HT1080 (cell line): ENCODE measurements at places on chromosomes 11 and 22. TPM values are rescaled to one million over a fixed set of nuclear protein-coding genes. Genes with fewer than 3 reads are reported as not detected.

KCNQ1 gene
- total RNA-seq: not detected in 2 replicates

RAB36 gene
- total RNA-seq: 1.4 and 1.9 TPM in 2 replicates

HEPHL1 gene
- 0.06 TPM in 1 of 2 replicates, not detected in the other for total RNA-seq

CNGA4 gene
- total RNA-seq: not detected in 2 replicates

NOX4 gene
- total RNA-seq: 12.5 and 16.6 TPM in 2 replicates

RIMBP3C gene
- 0.13 and 0.35 TPM in 2 replicates for total RNA-seq

ALKBH8 gene
- total RNA-seq: 14.2 and 16.0 TPM in 2 replicates

OR51B2 gene
- 4.4 and 5.8 TPM in 2 replicates for total RNA-seq

ENDOD1 gene
- 32.4 and 38.8 TPM in 2 replicates for total RNA-seq

TUBA8 gene
- total RNA-seq: 0.06 and 0.17 TPM in 2 replicates

ART1 gene
- not detected in 2 replicates for total RNA-seq

SAA2 gene
- total RNA-seq: 0.29 TPM in 1 of 2 replicates, not detected in the other

HEPACAM gene
- 0.29 TPM in 1 of 2 replicates, not detected in the other for total RNA-seq

ZBTB16 gene
- not detected in 2 replicates for total RNA-seq

VPREB1 gene
- total RNA-seq: not detected in 2 replicates

INS gene
- not detected in 2 replicates for total RNA-seq

PISD gene
- 49.1 and 52.2 TPM in 2 replicates for total RNA-seq

OR6A2 gene
- not detected in 2 replicates for total RNA-seq

KCTD14 gene
- 15.0 and 20.1 TPM in 2 replicates for total RNA-seq

POU2AF3 gene
- total RNA-seq: not detected in 2 replicates

RASD2 gene
- total RNA-seq: not detected in 2 replicates

MDK gene
- 40.5 and 54.9 TPM in 2 replicates for total RNA-seq

LARGE2 gene
- total RNA-seq: 0.23 TPM in 1 of 2 replicates, not detected in the other

MUC6 gene
- not detected in 2 replicates for total RNA-seq

TPH1 gene
- total RNA-seq: 0.27 and 0.58 TPM in 2 replicates

MFNG gene
- not detected in 2 replicates for total RNA-seq

OR4A16 gene
- not detected in 2 replicates for total RNA-seq

FLRT1 gene
- total RNA-seq: not detected in 2 replicates

NXPE4 gene
- total RNA-seq: not detected in 2 replicates

RRP8 gene
- total RNA-seq: 40.8 and 44.9 TPM in 2 replicates

CCDC188 gene
- 5.3 and 5.8 TPM in 2 replicates for total RNA-seq

SCGB2A2 gene
- not detected in 2 replicates for total RNA-seq

DGKZ gene
- 107 and 115 TPM in 2 replicates for total RNA-seq

C1QTNF4 gene
- not detected in 2 replicates for total RNA-seq
